ENCODE measurements at places on chromosomes 5 and 9.

GRCh38 chr9:129362287-129363000, 184.4 kb upstream of the IER5L start:
- DNase-seq, result no peak

- DNase-seq, result peak; percentile 93
Measured at GRCh38 chr9:14307989-14308852, 5.7 kb downstream of the NFIB start.

DNA sequence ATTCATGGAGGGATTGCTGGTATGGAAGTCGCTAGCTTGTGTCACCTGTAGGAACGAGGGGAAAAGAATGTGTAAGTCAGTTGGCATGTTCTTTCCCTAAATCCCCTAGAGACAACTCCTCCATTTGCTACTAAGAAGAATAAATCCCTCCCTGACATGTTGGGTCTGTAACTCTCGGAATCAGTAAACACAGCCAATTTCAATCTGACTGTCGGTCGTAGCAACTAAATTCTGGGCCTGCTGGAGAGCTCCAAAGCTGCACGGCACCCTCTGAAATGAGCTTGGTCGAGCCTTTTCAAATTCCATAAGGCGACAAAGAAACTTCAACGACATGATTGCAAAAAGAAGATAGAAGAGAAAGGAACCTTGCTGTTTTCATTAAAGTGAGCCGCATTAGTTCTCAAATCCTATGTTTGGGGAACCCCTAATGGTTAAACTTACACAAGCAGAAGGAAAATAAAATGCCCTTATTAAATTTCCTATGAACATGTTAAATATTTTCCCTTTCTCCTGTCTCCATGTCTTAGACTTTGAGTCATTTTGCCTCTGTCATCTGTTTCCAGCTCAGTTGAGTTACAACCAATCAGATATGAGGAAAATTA, 735.8 kb upstream of the WWC1 start:
- DNase-seq, result peak; percentile 63

- DNase-seq, result no peak
Measured at GRCh38 chr5:98631311-98632054, 142.0 kb upstream of the RGMB start.

DNA sequence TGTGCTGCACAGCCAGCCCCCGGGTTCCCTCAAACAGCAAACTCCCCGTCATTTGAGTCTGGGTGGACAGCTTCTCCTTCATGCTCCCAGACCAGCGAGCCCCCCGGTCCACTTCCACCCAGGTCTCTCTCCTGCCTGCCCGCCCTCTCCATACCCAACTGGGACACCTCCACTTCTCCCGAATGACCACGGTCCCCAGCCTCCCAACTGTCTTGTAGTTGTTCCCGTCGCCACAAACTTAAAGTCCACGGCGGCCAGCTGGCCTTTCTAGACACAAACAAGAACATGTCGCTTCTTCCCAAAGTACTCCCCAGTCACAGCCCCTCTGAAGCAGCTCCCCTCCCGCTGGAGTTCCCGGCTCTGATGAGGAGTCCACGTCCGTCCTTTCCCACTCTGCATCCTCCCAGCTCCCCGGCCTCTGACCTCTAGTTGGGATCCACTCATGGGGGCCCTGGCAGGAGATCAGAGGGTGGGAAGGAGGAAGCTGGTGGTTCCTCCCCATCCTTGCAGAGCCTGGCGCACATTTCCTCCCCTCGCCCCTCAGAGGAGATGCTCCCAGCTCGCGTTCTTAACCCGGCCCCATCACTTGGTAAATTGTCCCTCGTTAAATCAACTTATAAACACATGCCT, 24.1 kb upstream of the PPP1R26 start:
- no peak for DNase-seq

DNA sequence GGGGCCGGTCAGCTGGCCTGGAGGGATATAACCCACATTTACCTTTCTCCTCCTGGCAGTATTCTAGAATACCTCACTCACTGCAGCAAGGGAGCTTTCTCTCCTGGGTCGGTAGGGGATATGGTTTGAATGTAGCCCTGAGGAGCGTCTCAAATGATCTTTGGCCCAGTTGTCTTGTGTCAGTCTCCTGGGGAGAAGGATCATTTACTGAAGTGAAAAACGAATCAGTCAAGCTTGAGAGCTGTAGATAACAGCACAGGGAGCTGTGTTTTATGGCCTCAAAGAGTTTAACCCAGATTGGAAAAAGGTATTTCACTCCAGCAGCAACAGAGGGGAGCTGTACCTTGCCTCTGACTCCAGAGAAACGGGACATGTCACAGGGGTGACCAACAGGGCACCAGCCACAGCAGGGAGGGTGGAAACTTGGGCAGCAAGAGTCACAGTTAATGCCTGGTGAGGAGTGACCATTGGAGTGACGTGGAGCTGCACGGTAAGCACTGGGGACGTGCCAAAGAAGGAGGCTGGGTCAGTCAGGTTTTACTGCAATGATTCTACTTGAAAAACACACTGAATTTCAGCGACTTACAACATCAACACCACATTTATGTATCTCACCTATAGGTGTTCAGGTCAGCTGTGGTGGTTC, 29.8 kb upstream of the ZFR start:
- DNase-seq, result no peak

DNA sequence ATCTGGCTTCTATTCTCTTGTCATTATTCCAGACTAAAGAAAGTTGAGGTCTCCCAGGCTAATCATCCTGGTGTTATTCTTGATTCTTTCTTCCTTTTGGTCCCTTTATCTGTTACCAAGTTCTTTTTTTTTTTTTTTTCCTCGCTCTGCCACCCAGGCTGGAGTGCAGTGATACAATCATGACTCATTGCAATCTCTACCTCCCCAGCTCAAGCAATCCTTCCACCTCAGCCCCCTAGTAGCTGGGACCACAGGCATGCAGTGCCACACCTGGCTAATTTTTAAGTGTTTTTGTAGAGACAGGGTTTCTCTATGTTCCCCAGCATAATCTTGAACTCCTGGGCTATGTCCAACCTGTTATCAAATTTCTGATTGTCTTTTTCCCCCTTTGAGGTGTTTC, 126.6 kb upstream of the DHFR start:
- DNase-seq, result no peak

GRCh38 chr5:142508591-142508990, 177.3 kb downstream of the FGF1 start:
- DNase-seq, result no peak

- no peak for DNase-seq
Measured at GRCh38 chr5:150341331-150341730, 16.2 kb upstream of the TCOF1 start.

GRCh38 chr9:73093740-73094379, 57.8 kb upstream of the ANXA1 start:
- DNase-seq, result no peak

DNA sequence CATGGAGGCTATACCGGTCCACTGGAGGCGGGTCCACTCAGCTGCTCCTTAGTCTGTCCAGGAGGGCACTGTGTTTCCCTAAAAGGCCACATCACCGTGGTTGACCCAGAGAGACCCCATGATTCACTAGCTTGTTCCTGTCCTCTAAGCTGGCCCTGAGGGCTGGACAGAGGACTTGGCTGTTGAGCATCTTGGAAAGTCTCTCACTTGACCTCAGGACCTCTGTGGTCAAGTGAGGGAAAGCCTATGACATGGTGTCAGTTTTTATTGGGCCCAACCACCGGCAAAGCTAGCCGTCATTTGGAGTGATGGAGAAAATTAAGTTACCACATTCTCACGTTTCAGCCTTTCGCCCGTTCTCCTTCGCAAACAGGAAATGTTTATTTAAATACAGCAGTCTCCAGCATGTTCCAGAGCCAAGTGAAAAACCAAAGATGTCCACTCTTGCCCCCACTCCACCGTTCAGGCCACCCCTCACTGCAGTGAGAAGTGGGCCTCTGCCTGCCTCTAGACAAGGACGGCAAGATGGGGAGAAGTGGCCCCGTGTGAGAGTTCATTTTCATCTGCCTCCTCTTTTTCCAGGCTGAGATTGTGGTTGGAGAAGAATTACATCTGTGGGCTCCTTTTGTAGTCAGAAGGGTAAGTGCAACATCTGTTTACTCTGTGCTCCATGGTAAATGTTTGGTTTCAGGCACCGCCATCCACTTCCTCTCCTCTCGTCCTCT, 4.4 kb downstream of the SLIT3 start:
- DNase-seq, result no peak

DNA sequence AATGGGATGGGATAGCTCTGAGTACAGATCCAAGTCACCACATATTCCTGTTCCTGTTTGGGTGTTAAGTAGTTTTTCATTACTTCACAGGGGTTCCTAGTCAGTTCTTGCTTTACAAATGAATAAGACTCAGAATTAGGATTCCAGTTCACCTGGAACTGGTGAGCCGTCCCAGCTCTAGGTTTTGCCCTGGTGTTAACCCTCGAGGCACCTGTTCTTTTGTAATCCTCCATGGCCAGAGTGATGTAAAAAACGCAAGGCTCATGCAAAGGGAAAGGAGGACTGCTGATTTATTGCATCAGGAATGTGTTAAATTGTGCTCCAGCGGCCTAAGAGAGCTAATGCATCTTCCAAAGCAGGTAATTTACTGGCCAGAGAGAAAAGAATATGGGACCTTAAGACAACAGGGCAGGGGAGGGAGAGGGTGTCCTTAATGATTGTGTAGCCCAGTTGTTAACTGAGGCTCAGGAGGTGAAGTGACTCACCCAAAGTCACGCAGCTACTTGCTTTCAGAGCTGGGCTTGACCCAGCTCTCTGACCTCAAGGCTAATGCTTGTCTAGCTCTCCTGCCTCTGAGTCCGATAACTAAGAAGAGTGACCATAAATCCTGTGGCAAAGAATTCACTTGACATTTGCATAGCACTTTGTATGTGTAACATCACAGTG, 70.5 kb downstream of the DMRT2 start:
- no peak for DNase-seq

DNA sequence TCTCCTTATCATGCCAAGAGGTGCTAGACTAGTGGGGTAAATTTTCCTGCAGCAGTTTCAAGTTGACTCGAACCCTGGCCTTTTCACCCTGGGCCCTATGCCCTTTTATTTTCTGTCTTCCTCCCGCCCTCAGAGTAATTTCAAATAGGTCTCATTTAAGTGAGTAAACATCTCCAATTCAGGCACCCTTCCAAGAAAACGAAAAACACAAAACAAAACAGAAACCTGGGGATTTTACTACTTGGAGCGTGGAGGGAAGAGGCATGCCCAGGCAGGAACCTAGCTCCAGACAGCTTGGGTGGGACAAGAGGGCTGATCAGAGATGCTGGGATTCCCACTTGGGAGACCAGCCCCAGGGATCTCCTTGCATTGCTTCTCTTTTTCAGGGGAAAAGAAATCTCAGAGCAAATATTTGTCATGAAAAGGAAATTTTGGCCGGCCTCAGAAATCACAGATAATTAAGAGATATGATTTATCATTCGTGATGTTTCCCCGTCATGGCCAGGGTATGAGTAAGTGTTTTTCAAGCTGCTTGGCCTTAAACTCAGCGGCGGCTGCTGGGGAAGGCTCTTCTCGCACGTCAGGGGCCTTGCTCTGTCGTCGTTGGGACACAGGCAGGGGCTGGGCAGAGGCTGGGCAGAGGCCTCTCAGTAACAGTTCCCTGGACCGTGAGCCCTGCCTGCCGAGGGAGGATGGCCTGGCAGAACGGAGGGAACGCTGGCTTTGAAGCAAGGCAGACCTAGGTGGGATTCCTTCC, 248.6 kb upstream of the KLF4 start:
- peak; percentile 34 for DNase-seq

GRCh38 chr9:29212397-29213387, 1639.4 kb upstream of the C9orf72 start:
- peak; percentile 38 for DNase-seq

DNA sequence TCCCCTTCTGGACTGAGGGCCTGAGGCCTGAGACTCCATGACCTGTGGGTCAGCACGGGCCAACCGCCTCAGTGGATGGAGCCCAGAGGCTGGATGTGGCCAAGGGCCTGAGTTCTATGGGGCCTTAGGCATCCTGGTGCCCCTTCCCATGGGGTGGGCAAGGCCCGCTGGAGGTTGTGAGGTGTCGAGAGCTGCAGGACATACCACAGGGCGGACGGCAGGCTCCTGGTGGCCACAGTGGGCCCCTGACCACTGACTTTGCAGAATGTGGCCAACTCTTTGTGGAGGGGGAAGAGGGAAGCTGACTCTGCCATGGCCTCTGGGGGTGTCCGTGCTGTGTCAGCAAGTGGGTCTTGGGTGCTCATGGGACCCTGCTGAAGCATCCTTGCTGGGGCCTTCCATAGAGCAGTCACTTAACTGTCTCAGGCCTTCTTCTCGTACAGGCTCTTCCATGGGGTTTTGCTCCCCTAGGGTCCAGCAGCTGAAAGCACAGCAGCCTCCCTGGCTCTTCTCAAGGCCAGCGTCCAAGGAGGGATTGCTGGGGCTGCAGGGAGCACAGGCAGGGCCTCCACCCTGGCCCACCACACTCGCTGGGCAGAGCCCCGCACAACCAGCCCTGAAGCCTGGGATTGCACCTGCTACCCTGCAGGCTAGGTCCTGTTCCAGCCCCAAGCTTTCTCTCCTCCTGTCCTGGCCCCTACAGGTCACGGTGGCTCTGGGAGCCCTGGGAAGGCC, 21.6 kb upstream of the SLC9A3 start:
- no peak for DNase-seq

- no peak for DNase-seq
Measured at GRCh38 chr5:17249029-17249634, 31.7 kb downstream of the BASP1 start.

DNA sequence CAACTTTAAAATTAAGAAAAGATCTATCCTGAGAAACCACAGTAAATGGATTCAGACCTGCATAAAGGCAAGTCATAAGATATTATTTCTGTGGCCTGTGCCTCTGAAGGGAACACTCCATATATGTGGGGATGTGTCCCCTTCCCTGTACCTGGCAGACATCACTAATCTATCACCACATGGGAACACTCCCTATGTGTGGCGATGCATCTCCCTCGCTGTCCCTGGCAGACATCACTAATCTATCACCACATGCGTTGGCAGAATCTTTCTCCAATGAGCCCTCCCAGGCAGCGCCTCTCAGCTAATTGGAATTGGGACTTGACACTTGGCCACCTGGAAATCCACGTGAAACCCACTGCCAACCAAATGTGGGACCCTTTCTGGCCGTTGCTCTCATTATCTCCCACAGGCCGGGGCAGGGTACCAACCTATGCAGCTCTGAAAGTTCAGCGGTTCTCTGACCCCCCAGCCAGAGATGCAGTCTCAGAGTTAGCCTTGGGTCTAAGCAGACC, 25.2 kb upstream of the ASS1 start:
- no peak for DNase-seq

DNA sequence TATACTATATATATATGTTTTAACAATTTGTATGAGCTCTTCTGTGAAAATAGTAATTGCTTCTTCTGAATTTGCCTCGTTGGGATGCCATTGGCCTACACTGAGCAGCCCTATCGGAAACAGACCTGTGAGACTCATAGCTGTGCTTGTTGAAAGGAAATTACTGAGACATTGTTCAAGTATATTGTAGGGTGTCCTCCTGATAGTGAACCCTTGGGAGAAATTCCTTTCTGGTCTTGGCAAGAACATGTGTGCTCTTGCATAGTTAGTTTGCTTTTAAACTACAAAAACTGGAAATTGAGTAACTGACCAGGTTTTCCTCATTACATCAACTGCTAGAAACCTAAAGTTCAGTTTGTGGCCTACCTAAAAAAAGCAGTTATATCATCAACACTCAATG, 160.9 kb downstream of the LURAP1L start:
- peak; percentile 76 for DNase-seq

Data from spinal cord (tissue), 10 donors.